HuH-7 (cell line): ENCODE measurements at places on chromosomes 1 and 21.

DNA sequence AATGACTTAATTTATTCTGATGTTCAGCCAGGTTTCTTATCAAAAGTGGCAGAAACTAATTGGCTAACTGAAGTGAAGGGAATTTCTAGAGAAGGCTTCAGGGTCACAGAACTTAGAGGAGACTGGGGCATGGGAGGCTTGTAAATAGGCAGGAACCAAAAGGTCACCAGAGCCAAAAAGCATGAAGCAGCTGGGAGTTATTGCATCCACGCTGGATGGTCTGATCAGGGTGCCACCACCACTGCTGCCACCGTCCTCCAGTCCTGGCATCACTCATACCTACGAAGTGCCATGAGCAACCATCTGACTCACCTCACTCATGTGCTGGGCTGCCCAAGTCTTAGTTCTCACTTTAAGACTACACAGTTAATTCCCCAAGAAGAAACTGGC is 82.5 kb upstream of the DPH5 start:
- DNase-seq, result no peak

- no peak for DNase-seq
These were observed 56.7 kb downstream of the ARHGAP29 start for GRCh38 chr1:94180650-94181049.

DNA sequence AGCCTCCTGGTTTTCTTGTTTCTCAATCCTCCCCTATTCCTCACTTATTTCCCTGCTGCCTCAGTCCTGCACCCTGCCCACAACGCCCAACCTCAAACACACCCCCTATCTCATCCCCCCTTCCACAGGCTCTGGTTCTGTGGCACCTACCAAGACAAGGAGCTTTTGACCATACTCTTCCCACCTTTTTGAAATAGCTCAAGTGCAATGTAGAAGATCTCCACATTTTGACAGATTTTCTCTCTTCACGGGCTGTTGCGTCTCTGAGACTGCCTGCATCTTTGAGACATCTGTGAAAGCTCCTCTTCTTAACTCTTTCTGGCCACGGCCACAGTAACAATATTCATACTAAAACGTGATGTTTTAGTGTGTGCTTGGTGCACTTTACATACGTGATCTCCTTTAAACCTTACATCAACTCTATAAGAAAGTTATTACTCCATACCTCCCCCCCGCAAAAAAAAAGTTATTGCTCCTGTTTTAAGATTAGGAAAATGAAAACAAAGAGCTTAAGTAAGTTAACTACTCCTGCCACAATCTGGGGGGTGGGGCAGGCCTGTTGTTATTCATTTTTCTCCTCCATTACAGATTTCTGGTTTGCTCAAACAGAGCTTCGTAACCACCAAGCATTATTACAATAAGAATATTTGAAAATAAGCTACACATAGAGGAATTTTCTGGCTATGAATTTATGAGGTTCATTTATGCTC is 1.8 kb upstream of the SERBP1 start:
- peak; percentile 22 for DNase-seq

DNA sequence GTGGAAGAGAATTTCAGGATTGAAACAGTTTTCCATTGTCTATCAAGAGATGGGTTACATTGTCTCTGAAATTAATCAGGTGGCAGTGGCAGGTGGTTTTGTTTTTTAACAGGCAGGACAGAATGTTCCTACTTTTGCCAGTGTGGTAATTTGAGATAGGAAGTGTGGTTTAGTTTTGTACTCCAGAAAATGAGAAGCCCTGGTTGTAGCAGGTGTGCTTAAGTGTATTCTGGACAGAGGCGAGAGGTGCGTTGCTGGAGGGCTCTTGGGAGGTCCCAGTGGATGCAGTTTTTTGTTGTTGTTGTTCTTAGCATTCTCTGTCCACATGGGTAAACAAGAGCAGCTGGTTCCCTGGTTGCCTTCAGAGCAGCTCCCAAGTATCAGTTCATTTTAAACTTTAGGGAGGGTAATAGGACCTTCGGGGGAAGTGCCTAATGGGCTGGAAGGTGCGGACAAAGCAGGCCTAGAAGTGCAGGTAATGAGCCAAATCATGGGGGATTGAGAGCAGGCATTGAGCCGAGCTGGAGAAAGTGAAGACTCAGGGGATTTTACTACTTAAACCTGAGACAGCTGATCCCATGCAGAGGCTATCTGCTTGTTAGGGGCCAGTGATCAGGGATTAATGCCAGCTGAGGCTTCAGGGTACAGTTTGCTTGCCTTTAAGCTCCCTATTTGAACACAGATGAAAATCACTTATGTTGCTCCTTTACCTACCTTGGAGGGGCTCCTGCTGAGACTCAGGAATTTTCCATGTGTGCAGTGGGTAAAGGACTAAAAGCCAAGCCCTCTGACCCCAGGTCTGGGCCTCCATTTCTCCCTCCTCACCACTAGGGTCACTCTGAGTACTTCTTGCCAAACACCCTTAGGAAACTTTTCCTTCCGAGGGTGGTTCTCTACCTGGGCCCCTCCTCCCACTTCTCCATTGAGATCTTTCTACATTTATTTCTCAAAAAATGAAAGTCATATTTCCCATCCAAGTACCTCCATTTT is 6.1 kb downstream of the PFKFB2 start:
- no peak for DNase-seq

DNA sequence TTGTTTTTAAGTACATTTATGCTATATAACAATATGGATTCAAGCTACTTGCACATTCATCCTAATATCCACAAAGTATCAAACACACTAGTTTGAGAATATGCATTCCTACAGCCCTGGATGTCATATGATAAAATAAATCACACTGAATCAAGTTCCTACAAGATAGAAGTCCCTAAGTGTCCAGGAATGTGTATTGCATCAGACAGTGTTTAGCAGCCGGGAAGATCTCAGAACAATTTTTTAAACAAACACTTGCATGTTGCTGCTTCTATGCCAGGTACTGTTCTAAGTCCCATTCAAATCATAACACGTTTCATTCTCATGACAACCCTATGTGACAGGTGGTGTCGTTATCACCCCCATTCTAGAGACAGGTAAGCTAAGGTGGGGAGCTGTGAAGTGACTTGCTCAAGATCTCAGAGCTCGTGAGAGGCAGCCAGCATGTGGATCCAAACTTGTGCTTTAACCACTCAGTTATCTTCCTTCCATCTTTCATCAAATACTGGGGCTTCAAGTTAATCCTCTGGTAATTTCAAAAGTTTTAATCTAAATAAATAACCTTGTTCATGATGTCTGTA is 68.3 kb upstream of the KIF26B start:
- DNase-seq, result no peak

DNA sequence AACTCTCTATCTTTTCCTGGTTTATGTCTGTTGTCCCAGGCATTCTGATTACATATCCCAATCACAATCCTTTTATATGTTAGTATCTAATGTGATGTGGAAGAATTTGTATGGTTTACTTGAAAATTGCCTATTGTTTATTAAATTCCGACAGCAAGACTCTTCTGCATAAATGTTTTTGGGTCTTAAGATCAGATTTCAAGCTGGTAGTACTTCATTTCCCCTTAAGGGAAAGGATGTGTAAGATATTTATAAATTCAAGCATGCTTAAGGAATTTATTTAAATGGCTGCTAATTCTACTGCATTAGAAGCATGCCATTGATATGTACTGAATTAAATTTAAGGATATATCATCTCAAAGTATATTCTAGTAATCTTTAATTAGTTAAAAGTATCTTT is 20.4 kb upstream of the GPR88 start:
- no peak for DNase-seq

DNA sequence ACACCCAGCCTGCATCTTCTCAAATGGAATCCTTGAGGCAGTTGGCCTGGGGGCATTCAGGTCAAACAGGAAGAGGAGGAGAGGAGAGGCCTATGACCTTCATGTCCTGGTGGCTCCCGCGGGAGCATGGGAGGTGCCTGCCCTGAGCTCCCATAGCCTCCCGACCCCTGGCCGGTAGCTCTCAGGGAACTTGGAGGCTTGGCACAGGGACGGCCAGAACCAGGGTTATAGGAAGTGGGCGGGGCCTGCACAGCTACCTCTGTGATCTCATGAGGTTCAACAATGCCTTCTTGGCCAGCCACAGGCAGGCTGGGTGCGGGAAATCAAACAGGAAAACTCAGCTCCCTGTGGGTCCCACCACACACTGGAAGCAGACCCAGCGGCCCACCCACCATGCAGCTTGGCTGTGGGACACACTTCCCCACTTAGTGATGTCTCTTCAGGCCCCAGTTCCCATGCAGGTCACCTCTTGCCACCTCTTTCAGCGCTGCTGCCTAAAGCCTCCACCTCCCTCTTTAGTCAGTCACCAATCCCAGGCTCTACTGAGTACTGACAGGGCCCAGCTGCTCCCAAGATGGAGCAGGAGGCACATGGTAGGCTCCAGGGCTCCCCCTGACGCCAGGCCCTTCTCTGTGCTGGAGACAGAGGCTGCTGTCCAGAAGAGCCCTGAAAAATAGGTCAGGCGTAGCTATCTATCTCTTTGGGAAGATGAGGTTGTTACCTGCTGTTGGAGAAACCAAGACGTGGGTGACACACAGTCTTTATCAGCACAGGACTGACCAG is at the start of gene SLFNL1:
SLFNL1 (minus strand) TSS at position 200 of the 783 bp plus-strand sequence. CDS start 1,065 bp downstream, outside the sequence.
- no peak for DNase-seq

- no peak for DNase-seq
These were observed 19.0 kb upstream of the PIGV start for GRCh38 chr1:26768755-26769154.

DNA sequence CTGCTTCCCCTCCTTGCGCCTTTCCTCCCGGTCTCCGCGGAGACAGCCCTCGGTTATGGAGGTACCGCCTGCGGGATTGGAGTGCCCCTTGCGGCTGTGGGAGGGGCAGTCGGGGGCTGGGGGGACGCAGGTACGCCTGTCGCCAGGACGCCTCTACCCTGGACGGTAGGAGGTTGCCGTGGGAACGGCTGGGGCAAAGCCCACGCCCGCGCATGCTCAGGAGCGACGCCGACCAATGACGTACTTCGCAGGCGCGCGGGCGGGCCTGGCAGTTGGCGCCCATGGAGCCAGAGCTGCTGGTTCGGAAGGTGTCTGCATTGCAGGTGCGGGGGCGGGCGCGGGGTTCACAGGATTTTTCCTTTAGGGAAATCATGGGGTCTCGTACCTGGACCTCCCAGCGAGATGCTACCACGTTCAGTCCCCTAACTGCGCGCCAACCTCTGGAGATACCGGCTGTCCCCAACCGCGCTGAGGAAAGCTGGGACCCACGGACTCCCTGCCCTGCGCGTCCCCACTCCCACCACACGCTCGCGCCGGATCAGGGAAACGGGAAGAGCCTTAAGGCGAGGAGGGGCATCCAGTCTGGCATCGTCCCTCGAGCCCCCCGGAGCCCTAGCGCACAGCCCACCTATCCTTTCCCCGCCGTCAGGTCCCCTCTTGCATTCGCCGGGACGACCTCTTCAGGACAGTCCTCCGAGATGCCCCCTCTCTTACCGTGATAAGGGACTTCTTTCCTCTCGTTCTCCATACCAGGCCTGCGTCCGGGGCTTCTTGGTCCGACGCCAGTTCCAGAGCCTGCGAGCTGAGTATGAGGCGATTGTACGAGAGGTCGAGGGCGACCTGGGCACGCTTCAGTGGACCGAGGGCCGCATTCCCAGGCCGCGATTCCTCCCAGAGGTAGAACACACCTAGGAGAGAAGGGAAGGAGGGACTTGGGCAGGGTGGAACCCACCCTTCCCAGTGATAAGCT is at the start of gene IQCC:
IQCC (plus strand) TSS at position 271 of the 970 bp plus-strand sequence; CDS start at position 282, 11 bp downstream.
- peak; percentile 93 for DNase-seq

DNA sequence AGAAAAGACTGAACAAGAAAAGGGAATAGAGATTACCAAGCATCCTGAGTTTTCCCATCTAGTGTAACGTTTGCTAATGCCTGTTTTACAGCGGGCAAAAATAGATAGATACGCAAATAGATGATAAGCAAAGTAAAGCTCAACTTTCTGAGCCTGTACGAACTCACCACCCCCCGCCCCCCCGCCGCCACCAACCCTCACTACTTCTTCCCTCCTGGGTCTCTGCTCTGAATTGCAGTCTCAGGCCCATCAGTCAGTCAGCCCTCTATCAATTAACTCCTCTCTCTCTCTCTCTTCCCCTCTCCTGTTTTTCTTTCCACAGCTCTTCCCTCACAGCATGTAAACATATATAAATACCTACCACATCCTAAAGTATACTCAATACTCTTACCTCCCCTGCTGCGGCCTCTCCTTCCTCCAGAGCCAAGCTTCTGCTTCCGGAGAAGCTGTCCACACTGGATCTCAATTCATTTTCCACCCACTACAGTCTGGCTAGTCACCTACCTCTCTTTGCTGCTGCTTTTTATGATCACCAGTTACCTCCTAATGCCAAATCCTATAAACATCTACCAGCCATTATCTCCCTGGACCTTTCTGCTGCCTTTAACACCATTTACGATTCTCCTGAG is 64.6 kb downstream of the CAPN2 start:
- DNase-seq, result no peak

DNA sequence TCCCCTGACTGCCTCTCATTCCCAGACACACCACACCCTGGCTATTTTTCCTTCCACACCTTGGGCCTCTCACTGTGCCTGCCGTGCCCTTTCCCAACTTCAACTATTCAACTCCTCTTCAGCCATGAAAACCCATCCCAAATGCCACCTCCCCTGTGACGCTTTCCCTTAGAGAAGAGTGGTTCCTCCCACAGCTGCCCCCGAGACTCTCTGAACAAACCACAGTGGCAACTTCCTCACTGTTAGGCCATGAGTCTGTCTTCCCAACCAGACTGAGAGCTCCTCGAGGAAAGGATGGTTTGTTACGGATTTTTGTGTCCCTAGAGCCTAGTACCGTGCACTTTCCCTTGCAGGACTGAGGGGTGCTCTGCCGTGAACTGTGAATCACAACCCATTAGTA is 59.2 kb downstream of the LRRN2 start:
- DNase-seq, result no peak

DNA sequence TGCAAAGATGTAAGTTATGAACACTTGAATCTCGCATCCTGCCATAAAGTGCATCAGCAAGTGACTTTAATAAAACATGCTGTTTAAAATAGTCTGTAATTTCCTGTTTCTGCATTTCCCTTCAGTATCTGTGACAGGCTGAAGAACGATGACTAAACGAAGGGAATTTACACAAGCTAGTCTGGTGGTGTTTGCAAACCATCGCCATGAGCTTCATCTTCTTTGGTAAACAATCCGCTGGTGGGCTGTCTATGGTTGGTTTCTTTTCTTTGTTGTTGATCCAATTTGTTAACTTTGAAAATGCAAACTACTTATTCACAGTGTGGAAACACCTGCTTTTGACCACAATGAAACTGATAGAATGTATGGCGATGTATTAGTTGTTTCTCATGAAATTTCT is 13.9 kb downstream of the SERTAD4 start:
- no peak for DNase-seq

DNA sequence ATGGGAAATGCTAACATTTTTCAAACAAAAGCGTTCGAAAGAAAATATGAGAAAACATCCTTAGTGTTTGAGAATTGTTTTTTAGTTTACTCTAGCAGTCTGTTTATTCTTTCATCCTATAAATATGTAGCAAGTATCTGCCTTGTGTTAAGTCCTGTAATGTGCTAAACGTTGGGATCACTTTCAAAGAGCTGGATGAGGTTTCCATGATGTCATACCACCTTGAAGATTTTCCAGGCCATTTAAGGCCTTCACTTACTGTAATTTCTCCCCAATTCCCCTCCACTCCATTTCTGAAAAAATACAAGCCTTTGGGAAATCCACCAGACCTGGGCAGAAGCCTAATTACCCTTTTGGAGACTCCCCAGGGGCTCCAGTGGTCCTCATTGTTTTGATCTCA is 24.2 kb upstream of the CTBS start:
- no peak for DNase-seq
